ENCODE measurements at places on chromosomes 1 and 21.

DNA sequence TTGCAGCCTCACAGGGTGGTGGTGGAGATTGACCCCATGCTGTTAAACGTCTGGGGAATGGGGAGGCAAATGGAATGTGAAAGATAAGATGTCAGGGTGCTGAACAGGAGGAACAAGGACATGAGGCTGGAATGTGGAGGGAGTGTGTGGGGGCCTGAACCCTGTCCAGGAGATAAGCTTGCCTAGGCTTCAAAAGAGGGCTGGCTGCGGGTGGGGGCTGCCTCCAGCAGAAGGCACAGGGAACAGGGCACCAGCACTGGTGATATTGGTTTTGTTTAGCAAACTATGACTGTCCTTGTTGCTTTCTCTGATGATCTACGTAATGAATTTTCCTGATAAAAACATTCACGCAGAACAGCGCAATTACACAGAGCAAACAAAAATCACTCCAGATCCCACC is 52.4 kb upstream of the LRP8 start:
- DNase-seq: no peak

GRCh38 chr1:116426401-116426800 is 53.4 kb downstream of the ATP1A1 start:
- no peak for DNase-seq

DNA sequence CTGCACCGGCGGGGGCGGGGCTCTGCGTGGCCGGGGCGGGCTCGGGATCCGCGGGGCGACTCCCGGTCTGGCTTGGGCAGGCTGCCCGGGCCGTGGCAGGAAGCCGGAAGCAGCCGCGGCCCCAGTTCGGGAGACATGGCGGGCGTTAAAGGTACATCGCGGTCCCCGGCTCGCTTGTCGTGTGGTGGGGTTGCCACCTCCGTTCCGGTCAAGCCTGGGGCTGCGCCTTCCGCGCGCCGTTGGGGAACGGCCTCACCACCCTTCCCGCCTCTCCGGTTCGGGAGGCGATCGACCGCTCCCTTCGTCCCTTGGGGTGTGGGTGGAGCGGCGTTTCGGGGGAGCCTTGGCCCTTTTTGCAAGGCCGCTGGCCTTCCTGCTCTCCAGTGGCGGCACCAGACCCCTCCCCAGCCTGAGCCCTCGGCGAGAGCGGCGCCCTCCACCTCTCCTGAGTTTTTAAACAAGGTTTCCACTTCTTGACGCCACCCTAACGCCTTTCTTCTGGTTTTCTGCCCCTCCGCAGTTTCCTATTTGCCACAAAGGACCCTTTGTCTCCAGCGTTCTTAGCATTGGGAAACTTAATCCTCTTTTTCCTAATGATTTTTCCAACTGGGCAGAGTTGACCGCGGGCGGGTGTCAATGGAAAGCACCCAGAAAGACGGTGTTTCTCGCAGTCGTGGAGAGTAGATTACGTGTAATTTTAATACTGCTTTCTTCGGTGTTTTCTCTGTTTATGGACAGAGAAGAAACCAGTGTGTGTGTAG is at the start of the genes LEPR and LEPROT:
TSS of gene LEPR (plus strand) at position 79 of the 761 bp plus-strand sequence. CDS start 144,898 bp downstream, outside the sequence.
TSS of gene LEPROT (plus strand) at position 79 of the 761 bp plus-strand sequence. CDS start at position 136, 57 bp downstream.
- DNase-seq: peak; percentile 74

GRCh38 chr1:74324684-74325448 is 89.7 kb downstream of the TNNI3K start:
- DNase-seq: no peak

DNA sequence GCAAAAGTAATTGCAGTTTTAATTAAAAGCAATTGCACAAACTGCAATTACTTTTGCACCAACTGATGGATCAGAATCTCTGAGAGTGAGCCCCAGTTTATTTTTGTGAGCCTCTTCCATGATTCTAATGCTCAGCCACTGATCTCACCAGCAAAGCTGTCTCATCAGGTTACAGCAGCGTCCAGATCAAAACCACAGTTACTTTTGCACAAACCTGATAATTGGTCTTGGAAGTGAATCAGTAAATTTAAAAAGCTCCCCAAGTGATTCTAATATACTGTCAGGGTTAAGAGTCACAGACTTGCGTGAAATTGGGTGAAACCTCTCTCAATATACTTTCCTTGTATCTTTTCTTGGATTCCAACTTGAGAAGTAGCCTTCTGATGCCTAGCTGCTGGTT is 13.5 kb upstream of the CR2 start:
- DNase-seq: no peak

DNA sequence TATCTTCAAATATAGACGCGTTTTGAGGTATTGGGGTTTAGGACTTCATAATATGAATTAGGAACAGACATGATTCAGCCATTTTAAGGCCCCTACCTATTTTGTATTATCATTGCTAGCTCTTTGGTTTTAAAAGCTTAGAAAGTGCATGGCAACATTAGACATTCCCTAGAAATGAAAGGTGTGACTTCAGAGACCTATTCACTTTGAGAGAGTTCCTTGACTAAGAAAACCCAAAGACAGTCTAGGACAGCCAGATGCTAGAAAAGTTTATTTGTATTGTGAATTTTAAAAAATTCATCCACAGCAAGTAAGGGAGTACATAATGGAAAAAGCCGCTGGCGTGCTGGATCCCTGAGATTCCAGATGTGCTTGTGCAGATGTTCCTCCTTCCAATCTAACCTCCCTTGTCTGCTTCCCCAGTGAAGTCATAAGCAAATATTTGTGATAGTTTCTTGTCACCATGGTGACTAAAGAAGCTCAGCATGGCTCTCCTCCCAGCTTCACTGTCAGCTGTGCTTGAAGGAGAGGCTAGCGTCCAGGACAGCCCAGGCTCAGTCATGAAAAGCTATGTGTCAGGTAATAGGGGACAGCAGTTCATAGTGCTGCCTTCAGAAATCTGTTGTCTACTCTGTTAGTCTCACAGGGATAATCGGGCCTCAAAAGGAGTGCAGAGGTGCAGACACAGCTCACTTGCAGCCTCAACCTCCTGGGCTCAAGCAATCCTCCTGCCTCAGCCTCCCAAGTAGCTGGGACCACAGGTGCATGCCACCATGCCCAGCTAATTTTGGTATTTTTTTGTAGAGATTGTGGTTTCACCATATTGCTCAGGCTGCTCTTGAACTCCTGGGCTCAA is 34.8 kb downstream of the KPNA6 start:
- no peak for DNase-seq

GRCh38 chr1:161733526-161733925 is 12.2 kb downstream of the FCRLB start:
- DNase-seq: no peak

GRCh38 chr1:211305044-211305443 is 21.6 kb upstream of the TRAF5 start:
- DNase-seq: no peak

Data from HS-27A (cell line).